ENCODE measurements at places on chromosomes 13 and 19. TPM values are rescaled to one million over a fixed set of nuclear protein-coding genes. Genes with fewer than 3 reads are reported as not detected.
A peak's percentile ranks its signal among the peaks of the same experiment; 100 is the strongest.

The IGFL2 gene
- not detected for total RNA-seq

DNA sequence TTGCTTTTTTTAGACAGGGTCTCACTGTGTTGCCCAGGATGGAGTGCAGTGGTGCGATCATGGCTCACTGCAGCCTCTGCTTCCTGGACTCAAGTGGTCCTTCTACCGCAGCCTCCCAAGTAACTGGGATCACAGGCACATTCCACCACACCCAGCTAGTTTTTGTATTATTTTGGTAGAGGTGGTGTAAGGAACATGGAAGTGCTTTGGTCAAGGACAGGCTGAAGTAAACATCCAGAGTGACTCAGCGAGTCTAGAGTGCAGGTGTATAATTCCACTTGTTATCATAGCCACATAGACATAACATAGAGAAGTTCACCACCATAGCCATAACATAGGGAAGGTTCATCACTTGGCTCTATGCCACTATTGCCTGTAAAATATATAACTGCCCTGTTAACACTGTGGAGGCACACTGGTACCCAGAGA lies 98.6 kb downstream of the RBM26 start:
- no peak for DNase-seq

DNA sequence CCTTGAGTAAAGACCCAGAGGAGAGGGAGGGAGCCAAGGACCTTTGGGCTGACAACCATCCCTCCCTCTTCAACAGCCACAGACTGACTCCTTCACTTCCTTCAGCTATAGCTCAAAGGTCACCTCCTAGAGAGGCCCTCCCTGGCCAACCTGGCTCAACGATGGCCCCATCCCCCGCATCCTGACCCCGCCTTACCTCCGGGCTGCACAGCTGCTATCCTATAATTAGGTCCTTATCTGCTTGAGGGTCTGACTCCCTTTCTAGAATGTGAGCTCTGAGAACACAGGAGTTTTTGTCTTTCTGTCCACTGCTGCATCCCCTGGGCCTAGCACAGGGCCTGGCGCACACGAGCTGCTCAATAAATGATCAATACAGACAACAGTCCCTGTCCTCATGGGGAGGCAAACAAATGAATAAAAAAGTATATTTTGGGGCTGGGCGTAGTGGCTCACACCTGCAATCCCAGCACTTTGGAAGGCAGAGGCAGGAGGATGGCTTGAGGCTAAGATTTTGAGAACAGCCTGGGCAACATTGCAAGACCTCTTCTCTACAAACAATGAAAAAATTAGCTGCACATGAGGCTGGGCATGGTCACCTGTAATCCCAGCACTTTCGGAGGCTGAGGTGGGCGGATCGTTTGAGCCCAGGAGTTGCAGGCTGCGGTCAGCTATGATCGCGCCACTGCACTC lies 6.6 kb upstream of the LGALS4 start:
- no peak for DNase-seq

GRCh38 chr13:89832827-89833226 lies 1514.7 kb upstream of the MIR17HG start:
- no peak for DNase-seq

- DNase-seq: no peak
Measured at GRCh38 chr19:16289594-16289993, 35.0 kb upstream of the KLF2 start.

GRCh38 chr13:48431987-48432615 lies 19.2 kb upstream of the LPAR6 start:
- DNase-seq: peak; percentile 29

DNA sequence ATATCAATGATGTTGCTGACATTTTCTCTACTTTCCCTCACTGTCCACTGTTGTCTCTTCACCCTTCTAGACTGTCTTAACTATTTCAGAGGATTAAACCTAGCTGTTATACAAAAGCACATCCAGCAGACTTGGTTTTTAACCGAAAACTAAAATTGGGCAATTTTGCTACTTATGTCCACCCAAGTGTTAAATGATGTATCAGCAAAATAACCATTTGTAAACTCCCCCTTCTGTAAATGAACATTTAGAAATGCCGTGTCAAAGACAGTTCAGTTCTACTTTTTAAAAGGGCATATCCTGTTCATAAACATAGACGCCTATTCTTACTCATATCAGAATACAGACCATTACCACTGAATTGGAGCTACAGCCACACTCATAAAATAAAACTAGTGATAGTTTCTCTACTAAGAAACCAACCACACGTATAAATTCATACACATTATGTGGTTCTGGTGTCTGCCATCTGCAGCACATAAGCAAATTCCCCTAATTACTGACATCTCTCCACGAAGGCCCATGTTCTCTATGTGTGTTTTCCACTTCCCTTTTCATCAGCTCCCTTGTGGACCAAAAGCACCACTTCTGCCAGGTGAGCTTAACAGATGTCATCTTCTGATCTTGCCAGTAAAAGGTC lies 1091.8 kb downstream of the PCDH9 start:
- DNase-seq: no peak
